Activated CD4-positive, CD25-positive, alpha-beta regulatory T cell (primary cell): ENCODE measurements at places on chromosomes 5 and 9.

DNA sequence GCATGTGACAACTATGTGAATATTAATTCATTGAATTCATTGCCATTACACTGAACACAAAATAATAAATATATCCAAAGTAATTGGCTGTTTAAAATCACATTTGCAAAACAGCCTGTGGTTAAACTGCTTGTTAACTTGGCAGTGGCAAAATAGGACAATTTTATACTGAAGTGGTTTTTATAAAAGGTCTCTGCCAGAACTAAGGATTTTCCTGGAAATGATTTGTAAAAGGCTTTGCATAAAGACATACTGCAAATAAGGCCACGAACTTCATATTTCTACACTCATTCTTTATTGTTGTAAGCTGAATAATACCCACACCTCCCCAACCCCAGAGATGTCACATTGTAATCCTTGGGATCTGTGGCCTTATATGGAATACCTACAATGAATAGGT, 370.3 kb upstream of the RGMB start:
- no peak for DNase-seq

DNA sequence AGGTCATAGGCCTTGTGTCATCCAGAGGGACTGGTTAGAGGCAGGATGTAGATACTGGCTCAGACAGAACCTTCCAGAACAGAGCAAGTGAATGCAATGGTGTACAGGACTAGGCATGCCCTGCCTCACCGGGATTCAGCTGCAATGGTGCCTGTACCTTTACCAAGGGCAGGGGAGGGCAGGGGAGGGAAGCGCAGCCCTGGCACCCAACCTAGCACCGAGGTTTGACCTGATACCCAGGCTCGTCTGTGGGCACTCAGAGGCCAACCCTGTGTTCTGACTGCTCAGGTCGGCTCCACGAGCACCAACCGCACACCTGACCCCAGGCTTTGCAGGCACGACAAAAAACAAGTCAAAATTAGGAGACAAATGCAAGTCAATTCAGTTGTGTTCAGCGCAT, 47.3 kb upstream of the GFPT2 start:
- DNase-seq: no peak

DNA sequence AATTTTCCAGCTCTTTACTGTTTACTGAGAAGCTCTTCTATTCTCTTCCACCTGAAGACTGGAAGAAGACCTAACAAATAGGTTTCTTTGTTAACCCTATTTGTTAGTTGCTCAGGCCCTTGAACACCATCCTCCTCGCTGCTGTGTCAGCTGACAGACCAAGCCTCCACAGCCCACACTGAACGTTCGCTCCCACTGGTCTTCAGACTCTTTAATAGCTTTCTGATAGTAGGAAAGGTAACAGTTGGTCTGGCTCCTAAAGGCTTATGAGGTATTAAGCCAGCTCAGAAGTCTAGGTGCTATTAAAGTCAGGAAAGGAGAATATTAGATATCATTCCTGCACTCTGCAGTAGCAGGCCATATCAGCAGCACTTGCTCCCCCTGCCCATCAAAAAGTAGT, 23.3 kb upstream of the F2R start:
- DNase-seq: no peak

GRCh38 chr9:105281926-105282325, 37.5 kb downstream of the SLC44A1 start:
- no peak for DNase-seq

- DNase-seq: no peak
These were observed 179.3 kb downstream of the SLC12A2 start for GRCh38 chr5:128262911-128263310.

DNA sequence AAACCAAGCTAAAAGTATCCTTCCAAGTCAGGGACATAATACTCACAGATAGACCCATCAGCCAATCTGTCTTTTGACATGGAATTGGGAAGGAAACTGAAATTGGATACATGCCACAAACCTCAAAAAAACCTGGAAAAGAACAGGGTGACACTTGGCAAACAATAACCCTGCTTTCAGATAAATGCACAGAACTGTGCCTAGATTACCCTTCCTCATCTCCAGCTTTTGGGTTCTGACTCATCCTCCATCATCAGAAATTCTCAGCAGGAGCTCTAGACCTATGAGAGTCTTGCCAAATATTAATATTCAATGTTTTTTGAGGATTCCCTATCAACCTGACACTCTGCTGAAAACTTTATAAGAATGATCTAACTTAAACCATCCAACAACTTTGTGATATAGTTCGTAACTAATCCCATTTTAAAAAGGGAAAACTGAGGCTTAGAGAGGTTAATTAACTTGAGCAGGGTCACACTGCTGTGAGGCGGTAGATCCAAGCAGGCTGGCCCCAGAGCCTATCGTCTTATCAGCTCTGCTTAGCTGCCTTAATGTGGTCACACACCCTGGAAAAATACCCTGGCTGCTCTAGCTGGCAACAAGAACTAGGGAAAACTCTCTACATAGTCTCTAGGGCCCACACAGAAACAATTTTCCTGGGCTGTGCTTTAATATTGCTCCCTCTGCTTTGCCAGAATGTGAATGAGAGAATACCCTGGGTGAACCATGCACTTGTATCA, 157.0 kb upstream of the TRPC7 start:
- DNase-seq: no peak

- no peak for DNase-seq
These were observed 37.8 kb upstream of the FUBP3 start for GRCh38 chr9:130541533-130541932.

DNA sequence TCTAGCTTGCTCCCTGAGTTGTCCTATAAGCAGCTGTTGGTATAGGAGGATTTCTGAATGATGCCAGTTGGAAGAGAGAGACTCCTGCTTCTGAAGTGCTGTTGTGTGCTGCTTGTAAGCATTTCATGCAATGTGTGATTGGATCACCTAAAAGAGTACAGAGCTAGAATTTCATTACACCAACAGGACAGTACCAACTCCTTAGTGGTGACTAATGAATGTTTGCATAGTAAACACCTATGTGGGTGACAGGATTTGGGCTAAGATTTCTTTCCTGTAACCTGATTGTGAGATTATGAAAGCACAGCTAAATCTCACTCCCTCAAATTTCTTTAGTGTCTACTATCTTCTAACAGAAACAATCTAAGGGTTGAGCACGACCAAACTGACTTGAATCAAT, 67.0 kb downstream of the GCNT1 start:
- no peak for DNase-seq

DNA sequence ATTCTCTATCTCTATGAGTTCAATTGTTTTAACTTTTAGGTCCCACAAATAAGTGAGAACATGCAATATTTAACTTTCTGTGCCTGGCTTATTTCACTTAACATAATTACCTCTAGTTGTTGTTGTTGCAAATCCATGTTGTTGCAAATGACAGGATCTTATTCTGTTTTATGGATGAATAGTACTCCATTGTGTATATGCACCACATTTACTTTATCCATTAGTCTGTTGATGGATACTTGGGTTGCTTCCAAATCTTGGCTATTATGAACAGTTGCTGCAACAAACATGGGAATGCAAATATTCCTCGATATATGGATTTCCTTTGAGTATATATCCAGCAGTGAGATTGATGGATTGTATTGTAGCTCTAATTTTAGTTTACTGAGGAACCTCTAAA, 36.3 kb downstream of the MEGF9 start:
- DNase-seq: no peak

DNA sequence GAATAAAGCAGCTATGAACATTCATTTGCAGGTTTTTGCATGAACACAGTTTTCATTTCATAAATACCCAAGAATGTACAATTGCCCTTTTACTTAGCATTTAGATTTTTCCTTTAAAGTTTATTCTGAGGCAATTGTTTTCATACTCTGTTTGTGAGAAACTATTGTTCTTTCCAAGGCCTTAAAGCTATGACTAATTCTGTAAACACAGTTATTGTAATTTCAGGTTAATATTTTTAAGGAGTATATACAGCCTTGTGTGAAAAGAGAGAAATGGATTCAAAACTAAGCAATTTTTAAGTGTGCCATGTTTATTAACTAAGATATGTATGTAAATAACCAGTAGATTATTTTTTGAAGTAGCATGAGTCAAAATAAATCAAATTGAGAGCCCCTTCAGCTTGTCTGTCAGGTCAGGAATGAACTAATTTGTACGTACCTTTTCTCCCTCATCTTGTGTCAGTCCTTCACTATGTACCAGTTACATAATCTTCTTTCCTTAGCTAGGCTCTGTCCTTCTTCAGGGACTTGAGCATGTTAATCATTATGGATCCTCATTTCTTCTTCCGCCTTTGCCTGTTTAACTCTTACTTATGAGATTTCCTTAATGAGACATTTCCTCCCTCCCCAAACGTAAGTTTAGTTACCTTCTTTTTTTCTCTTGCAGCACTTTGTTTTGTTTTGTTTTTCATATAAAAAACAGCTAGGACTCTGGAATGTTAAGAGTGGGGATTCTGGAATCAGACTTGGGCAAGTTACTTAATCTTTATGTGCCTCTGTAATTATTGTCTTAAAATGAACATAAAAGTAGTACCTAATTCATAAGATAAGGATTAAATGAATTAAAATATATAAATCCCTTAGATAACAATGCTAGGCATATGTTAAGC, 63.6 kb downstream of the NIPBL start:
- DNase-seq: no peak

DNA sequence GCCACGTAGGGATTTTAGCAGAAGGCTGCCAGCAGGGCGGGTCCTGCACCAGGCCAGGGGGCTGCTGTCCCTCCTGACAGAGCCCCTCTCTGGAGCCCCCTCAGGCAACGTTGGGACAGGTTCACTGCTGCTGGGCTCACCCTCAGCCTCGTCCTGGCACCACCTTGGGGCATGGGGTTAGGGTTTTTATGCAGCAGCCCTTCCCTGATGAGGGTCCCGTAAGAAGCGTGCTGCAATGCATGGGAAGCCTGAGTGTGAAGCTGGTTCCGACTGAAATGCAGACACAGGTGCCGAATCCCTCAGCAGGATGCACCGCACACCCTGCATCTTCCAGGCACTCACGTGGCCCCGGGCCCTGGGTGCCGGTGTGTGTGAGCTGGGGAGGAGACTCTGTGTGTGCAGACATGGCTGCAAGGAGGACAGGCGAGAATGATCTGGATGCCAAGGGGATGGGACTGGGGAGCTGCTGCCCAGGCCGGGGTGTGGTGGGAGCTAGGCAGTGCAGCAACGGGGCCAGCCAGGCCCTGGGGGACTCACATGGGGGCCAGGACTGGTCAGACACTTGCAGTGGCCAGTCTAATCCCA, 27.1 kb downstream of the ZDHHC11B start:
- DNase-seq: no peak

GRCh38 chr9:93117924-93118862, 15.9 kb downstream of the NINJ1 start:
- DNase-seq: no peak

GRCh38 chr9:15901572-15901971, 348.7 kb downstream of the CCDC171 start:
- no peak for DNase-seq

GRCh38 chr5:179858241-179858585, 404 bp downstream of the MRNIP start:
- DNase-seq: no peak

DNA sequence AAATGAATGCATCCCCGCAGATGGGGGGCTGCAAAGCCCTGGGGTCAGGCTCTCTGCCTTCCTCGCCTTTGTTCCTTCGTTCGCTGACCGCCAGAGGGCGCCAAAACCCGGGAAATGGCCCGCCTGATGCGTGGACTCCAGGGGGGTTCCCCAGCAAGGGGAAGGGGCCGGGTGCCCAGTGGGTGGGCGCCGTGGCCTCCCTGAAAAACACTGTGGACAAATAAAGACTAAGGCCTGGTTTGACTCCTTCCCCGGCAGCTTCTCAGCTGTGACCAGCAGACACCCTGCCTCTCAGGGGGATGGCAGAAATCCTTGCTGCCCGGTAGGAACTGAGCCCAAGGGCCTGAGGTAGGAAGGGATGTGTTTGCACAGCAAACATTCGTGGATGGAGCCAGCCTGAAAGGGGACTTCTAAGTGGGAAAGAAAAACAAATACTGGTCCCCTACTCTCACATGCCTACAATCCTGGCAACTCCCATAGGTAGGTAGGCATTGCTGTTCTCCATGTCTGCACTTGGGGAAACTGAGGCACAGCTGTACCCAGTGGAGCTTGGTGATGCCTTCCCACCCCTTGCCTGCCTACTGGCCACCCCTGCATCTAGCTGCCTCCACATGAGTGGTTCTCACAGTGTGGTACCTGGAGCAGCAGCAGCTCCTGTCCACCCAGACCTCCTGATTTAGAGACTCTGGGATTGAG, 57.7 kb downstream of the DUSP1 start:
- peak; percentile 41 for DNase-seq

DNA sequence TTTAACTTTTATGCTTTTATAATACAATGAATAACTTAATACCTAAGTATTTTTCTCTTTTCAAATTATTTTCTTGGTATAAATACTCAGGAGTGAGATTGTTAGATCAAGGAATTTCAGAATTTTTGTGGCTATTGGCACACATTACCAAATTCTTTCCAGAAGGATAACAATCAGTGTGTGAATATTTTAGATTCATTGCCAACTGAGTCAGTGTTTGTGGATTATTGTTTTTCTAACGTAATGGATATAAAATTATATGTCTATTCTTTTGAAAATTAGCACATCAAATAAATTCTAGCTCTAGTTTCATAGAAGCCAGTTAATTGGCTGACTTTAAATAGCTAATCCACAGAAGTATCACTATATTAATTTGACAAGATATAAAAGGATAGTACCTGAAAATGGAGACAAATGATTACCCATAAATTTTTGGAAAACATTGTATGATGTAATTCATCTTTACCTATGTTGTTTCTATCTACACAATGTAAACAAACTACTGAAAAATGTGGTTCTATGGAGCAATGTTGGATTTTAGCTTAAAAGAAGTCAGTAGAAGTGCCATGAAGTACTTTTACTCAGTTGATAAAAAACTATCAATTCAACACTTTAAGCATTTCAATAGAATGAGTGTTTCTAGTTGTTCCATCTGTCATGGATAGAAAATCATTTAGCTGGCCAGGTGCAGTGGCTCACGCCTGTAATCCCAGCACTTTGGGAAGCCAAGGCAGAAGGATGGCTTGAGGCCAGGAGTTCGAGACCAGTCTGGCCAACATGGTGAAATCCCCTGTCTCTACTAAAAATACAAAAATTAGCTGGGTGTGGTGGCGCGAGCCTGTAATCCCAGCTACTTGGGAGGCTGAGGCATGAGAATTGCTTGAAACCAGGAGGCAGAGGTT, 185.1 kb downstream of the ADAMTSL1 start:
- no peak for DNase-seq

GRCh38 chr5:8857051-8857450, 688.8 kb downstream of the SEMA5A start:
- DNase-seq: no peak

GRCh38 chr9:113538701-113539430, 75.3 kb downstream of the RGS3 start:
- no peak for DNase-seq

- no peak for DNase-seq
These were observed 11.5 kb downstream of the NR2F1-AS1 start for GRCh38 chr5:93569300-93570160.
